Temporal lobe (tissue), 4 donors: ENCODE measurements at places on chromosomes 7 and 10. TPM values are rescaled to one million over a fixed set of nuclear protein-coding genes. Genes with fewer than 3 reads are reported as not detected.

The ZNF117 gene
- total RNA-seq = 40.8 TPM

The CPXM2 gene
- 0.49 TPM for total RNA-seq

The PITX3 gene
- not detected for total RNA-seq

The NIPSNAP2 gene
- 42.8 TPM for total RNA-seq

The SPDYE18 gene
- total RNA-seq = 1.2 TPM

The SPDYE6 gene
- not detected for total RNA-seq

The TCAF2 gene
- total RNA-seq = 0.49 TPM

The ANK3 gene
- total RNA-seq = 305 TPM

The AFAP1L2 gene
- total RNA-seq = 7.1 TPM

The GRM3 gene
- total RNA-seq = 86.5 TPM

The PNLIPRP3 gene
- total RNA-seq = not detected

The SPACDR gene
- total RNA-seq = 0.25 TPM

The LARP4B gene
- total RNA-seq = 30.0 TPM

The C10orf67 gene
- 0.25 TPM for total RNA-seq

The BTBD16 gene
- not detected for total RNA-seq

The TAS2R3 gene
- 5.7 TPM for total RNA-seq

The NEURL1 gene
- 26.8 TPM for total RNA-seq

The HSPA14 gene
- 8.6 TPM for total RNA-seq

The STRIP2 gene
- 9.6 TPM for total RNA-seq
